Hematopoietic multipotent progenitor cell treated with erythropoietin and hydrocortisone succinate and interleukin-3 and kit ligand, for 6 days (in vitro differentiated cells): ENCODE measurements at places on chromosomes 12 and 14.
A peak's percentile ranks its signal among the peaks of the same experiment; 100 is the strongest.

DNA sequence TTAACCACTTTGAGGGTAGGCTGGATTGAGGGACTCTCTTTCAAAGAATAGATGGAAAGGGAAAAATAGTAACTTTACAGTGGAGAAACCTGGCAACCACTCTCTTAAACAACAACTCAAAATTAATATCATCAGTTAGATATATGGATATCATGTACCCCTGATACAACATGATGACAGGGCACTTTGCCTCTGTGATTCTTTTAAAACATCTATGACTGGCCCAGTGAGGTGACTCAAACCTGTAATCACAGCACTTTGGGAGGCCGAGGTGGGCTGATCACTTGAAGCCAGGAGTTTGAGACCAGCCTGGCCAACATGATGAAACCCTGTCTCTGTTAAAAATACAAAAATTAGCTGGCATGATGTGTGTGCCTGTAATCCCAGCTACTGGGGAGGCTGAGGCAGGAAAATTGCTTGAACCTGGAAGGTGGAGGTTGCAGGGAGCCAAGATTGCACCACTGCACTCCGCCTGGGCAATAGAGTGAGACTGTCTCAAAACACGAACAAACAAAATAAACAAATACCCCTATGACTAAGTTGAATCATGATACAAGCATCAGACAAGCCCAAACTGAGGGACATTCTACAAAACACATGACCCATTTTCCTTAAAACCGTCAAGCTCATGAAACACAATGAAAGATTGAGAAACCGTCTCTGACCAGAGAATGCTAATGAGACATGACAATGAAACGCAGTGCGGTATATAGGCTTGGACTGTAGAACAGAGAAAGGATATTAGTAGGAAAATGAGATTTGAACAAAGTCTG, 26.4 kb upstream of the SLC7A8 start:
- no peak for DNase-seq

DNA sequence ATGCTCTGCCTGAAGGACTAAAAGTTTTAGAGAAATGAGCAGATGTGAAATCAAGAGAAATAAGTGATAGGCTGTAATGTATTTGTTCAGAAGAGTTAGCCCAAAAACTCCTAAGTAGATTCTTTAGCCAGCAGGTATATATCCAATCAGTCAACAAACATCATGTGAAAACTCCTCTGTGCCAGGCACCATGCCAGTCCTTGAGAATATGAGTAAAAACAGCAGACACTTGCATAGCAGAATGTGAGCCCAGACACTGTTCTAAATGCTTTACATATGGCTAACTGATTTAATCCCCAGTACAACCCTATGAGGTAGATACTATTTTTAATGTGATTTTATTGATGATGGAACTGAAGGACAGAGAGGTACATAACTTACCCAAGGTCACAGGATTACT, 329.8 kb downstream of the PAWR start:
- no peak for DNase-seq

DNA sequence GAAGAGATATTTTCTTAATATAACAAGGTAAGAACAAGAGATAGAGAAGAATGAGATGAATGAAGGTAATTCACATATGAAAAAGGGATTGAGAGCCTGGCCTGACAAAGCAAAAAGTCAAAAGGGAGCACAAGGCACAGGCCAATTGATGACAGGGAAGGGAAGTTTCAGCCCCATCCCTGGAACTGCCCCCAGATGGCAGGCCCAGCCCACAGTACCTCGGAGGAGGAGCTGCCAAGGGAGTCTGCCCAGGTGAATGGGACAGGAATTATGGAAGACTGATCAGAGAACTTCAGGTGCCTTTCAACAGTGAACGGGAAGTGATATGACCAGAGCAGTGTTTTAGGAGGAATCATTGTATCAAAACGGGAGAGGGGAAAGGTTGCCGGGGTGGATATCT, 15.7 kb downstream of the SNRPF start:
- DNase-seq, result no peak

DNA sequence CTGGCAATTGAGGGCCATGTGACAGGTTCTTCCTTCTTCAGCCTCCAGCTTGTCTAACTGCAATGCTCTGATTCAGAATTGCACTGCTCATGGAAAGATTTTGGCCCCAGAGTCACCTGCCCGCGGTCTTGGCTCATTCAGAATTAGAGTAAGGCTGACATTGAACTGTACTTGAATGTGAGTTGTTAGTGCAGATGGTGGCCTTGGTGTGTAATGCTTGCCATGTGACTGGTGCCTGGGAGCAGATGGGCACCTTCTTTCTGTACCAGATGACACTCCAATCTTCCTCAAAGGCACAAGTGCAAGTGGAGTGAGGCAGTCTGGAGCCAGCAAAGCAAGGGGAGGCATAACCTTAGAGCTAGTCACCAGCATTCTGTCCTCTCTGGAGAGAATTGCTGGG, 36.5 kb upstream of the ANO4 start:
- no peak for DNase-seq

DNA sequence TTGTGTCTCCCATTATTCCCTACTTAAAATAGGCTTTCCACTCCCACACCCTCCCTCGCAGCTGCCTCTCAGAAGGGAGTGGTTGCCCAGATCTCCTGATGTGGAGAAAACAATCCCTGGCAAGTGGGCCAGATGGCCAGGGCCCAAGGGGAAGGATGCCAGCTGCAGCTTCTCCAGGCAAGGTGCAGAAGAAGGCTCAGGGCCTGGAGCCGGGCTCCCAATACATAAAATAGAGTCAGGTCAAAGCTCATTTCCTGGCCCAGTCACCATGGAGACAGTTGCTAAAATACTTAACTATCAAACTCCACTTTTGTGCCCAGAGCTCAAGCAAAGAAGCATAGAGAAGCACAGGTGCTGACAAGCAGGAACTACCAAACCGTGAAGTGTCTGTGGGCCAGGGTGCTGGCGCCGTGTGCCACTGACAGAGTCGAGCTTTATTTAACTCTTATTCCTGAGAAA, 45.7 kb upstream of the ITPR2 start:
- peak; percentile 27 for DNase-seq

GRCh38 chr12:67804168-67804567, 155.6 kb downstream of the DYRK2 start:
- no peak for DNase-seq

- DNase-seq, result no peak
These were observed 50.9 kb downstream of the RIN3 start for GRCh38 chr14:92564344-92565039.

GRCh38 chr12:109463756-109464155, 13.3 kb downstream of the KCTD10 start:
- DNase-seq, result no peak

DNA sequence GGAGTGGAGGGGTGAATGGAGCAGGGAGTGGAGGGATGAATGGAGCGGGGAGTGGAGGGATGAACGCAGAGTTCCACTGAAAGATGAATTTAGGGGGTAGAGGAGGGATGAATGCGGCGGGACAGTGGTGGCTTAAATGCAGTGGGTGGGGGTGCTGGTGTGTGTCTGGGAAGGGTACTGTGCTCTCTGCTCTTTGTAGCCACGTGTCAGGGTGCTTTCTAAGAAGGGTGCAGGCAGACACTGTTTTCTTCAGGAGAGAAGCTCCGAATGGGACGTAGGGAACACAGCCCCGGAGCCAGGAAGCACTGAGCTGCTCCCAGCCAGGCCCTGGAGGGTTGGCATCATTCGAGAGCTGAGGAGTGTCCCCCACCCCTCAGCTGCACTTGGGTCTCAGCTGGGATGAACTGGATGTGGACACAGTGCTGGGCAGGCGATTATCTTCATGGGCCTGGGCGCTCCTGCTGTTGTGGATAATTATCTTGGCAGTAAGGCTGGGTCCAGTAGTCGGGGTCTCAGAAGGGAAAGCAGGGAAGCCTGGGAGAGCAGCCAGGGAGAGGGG, 9.5 kb upstream of the CEP170B start:
- no peak for DNase-seq

DNA sequence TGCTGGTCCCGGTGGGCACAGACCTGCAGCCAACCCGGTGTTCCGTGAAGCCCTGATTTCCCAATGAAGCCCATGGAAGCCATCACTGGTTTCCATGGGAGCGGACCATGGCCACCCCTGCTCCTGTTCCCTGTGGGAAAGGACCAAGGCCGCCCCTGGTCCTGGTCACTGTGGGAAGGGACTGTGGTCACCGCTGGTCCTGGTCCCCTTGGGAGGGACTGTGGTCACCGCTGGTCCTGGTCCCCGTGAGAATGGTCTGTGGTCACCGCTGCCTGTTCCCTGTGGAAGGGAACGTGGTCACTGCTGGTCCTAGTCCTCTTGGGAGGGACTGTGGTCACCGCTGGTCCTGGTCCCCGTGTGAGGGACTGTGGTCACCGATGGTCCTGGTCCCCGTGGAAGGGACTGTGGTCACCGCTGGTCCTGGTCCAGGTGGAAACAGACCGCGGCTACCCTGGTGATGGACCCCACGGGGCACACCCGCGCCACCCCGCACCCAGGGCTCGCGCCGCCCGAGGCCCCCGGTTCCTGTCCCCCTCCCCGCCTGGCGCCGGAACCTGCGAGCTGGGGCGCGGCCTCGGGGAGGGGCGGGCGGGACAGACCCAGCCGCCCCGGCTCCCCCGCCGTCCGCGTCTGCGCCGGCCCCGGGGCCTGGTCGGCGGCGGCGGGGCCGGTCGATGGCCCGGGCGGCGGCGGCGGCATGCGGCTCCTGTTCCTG, at the start of gene GLT1D1:
TSS of gene GLT1D1 (plus strand) at position 594 of the 715 bp plus-strand sequence. CDS start at position 698, 104 bp downstream.
- DNase-seq, result no peak

- no peak for DNase-seq
These were observed 41.6 kb downstream of the TRHDE start for GRCh38 chr12:72313806-72314205.

- DNase-seq, result no peak
These were observed 115.2 kb upstream of the PELI2 start for GRCh38 chr14:56002876-56003625.

DNA sequence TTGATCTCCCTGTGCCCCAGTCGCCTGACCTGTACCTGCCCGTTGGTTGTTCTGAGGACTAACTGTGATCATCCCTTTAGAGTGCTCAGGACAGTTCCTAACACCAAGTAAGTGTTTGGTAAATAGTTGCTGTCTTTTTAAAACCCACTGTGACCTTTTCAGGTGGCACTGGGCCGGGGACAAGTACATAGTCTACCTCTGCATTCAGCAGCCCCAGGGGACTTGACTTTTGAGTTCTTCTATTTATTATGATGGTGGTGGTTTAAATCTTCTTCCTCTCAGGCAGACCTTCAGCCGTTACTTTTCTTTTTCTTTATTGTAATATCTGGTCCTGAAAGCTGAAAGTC, 38.8 kb downstream of the EVL start:
- no peak for DNase-seq

DNA sequence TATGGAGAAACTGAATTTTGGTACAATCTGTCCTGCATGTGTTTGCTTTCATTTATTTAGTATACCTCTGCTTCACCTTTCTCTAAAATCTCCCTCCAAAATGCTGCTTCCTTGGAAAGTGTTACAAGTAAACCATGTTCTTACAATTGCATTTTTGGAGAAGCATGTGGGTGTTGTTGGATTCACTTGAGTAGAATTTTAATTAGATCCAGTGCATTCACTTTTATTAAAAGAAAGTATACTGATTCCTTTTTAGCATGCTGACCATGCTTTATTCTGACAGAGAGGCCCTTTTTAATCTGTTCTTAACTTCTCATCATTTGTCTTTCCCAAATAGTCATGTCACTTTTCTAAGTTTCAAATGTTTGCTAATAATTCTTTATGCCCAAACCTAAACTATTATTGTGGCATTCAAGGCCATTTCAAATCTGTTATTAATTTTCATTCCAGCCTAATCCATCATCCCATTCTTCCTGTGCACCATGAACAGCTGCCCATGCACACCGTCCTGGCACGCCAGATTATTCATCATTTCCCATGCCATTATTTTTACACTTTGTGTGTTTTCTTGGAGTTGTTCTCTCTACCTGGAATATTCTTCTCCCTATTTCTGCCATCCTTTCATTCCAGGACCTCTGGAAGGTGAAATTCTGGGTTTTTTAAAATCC, 90.7 kb downstream of the METTL25 start:
- no peak for DNase-seq

GRCh38 chr14:94079891-94080620, 946 bp downstream of the DDX24 start:
- no peak for DNase-seq

GRCh38 chr14:70827752-70828151, 18.4 kb upstream of the MAP3K9 start:
- no peak for DNase-seq

GRCh38 chr12:76706761-76707160, 57.2 kb upstream of the ZDHHC17 start:
- no peak for DNase-seq

GRCh38 chr14:93056840-93057585, 58.7 kb downstream of the ITPK1 start:
- DNase-seq, result no peak

- no peak for DNase-seq
These were observed 25.0 kb upstream of the NPAS3 start for GRCh38 chr14:32913725-32914124.

DNA sequence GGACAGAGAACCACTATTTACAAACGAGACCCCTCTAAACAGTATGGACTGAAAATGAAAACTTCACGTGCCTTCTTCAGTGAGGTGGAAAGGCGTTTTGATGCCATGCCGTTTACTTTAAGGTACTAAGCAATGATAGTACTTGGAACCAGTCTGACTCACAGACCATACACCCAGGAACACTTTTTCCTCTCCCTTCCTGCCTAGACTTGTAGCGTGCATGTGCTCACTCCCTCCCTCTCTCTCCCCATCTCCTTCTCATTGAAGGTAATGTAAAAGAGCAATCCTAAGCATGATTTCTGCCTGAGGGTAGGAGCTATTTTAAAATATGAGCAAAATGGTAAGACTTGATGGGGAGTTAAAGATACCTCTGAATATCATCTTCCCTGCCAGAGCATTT, 5.9 kb upstream of the RPL41 start:
- DNase-seq, result no peak

- no peak for DNase-seq
These were observed 98.6 kb downstream of the SCARB1 start for GRCh38 chr12:124764870-124765580.

DNA sequence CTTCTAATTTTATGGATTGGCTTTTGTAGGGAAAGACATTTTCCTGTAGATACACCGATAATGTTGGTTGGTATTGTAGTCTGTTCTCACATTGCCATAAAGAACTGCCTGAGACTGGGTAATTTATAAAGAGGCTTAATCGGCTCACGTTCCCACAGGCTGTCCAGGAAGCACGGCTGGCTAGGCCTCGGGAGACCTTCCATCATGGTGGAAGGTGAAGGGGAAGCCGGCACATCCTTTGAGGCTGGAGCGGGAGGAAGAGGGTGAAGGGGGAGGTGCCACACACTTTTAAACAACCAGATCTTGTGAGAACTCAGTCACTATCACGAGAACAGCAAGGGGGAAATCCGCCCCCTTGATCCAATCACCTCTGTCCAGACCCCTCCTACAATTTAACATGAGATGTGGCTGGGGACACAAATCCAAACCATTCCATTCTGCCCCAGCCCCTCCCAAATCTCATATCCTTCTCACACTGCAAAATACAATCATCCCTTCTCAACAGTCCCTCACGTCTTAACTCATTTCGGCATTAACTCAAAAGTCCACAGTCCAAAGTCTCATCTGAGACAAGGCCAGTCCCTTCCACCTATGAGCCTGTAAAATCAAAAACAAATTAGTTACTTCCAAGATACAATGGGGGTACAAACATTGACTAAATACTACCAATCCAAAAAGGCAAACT, 66.7 kb upstream of the EIF5 start:
- DNase-seq, result no peak
